ENCODE measurements at places on chromosomes 16 and 17. TPM values are rescaled to one million over a fixed set of nuclear protein-coding genes. Genes with fewer than 3 reads are reported as not detected.
A peak's percentile ranks its signal among the peaks of the same experiment; 100 is the strongest.

The ADORA2B gene
- total RNA-seq: 0.30 TPM

DNA sequence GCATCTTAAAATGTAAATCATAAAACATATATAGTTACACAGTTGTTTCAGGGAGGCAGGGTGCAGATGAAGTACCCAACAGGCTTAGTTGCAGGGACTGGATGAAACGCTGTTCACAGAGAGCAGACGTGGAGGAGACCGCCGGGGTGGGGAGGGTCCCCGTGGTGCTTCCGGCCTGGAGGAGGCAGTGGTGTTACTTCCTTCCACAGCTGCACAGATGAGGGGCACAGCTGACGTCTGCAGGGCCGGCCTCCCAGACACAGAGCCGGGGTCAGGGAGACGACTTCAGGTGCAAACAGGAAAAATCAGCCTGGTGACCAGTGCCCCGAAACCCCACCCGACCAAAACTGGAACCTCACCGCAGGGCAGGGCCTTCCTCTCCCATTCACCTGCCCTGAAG, 17.1 kb downstream of the SPIRE2 start:
- no peak for DNase-seq

GRCh38 chr16:5605404-5605803, 507.8 kb upstream of the EEF2KMT start:
- no peak for DNase-seq

DNA sequence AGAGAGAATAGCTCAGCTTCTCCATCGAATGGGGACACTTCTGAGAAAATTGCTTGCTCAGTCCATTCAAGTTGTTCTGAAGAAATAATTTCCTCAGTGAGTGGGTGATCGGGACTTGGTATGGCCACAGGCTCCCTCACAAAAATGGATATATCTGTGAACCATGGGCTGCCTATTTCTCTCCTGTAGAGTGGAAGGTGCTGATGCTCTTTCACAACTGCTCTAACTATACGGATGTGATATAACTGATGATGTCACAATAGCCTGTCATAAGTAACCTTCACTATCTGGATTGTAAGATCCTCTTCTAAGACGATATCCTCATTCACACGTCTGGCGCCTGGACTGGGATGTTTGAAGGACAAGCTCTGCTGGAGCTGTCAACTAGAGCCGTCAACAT, 4.7 kb upstream of the CCL18 start:
- DNase-seq: no peak

GRCh38 chr17:51118330-51119195, 2.1 kb downstream of the SPAG9 start:
- DNase-seq: no peak

DNA sequence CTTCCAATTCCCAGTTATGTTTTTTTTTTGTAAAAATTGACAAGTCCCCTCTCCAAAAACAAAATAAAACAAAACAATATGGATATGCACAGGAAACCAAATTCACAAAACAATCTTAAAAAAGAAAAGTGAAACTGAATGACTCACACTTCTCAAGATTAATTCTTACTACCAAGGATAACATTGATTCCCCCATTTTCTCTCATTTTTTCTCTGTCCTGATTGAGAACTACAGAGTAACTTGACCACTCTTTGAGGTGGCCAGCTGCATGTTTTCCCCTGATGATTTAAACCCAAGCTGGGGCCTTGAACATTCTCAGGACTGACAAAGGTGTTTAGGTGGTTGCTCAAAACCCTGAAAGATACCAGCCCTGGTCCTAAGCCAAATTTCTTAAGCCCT, 149.0 kb downstream of the AHSP start:
- DNase-seq: no peak

- no peak for DNase-seq
Observed at GRCh38 chr16:74169687-74170376, 126.8 kb upstream of the PSMD7 start.

- no peak for DNase-seq
Observed at GRCh38 chr17:51730303-51731050, 428.0 kb downstream of the CA10 start.

The ABR gene
- total RNA-seq: 45.8 TPM

DNA sequence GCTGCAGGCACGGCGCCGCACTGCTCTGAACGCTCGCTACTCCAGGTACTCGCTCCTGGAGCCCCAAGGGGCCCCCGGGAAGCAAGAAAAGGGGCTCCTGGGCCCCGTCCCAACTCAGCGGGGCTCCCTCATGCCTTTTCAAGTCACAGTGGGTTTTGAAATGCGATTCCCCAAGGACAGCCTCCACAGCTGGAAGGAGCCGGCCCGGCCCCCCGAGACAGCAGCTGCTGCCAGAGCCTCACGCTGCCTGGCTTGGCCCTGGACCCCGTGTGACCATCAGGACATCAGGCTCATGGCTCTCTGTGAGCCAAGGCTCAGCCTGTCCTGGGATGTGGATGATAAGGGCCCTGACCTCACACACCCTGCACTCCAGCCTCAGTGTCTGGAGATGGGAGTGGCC, 80.6 kb downstream of the LMF1 start:
- DNase-seq: no peak

GRCh38 chr16:81471882-81472281, 27.3 kb downstream of the CMIP start:
- DNase-seq: no peak

GRCh38 chr17:40551879-40552768, 13.1 kb downstream of the CCR7 start:
- no peak for DNase-seq

DNA sequence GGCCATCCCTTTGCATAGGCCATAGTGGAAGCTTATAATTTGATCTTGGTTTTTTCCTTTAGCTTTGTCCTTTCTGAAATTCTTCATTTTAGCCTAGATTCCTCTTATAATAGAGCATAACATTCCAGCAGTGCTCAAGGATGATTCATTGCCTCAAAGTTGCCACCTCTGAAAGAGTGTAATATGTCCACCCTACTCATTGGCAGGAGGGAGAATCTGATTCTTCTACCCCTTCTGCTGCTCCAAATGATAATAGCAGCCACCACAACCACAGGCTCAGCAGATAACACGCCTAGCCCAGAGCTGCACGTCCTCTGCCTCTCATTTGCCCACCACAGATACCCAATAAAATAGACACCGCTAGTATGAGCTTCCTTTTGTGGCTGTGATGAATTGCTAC, 337.4 kb upstream of the HSBP1 start:
- no peak for DNase-seq

The ANKS3 gene
- 19.4 TPM for total RNA-seq

DNA sequence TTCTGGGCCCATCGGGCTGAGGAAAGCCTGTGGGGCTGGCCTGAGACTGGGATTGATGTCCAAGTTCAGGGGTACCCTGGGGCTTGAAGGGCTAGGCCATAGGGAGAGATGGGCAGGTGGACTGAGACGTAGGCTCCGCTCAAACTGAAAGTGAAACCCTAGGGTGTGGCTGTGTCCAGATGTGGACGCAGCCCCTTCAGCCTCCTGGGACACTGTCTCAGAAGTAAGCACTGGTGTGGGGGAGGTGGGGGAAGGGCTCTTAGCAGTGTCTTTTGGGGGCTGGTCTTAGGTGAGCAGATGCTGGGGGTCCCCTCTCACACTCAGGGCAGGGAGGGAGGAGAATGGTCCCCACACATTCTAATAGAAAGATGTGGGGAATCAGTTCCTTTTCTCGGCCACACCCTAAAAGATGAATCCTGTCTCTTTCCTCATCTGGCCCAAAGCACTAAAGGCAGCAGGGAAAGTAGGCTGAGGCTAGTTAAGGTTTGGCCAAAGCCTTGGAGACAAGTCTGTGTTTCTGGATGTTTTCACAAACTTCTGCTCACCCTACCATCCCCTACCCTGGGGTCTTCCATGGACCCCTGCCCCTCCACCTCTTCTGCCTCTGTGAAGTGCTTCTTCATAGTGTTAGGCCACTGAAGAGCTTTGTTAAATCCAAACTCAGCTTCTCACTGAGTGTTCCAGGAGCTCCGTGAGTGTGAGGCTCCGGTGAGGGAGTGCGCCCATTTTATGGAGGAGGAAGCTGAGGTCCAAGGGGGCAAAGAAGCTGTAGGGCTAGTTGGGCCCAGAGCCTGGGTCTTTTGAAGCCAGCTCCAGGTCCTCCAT, 5.6 kb downstream of the FMNL1 start:
- DNase-seq: peak; percentile 74

The CACNG4 gene
- not detected for total RNA-seq

The PDIA2 gene
- total RNA-seq: not detected

- DNase-seq: no peak
Observed at GRCh38 chr16:554640-555365, 5.4 kb upstream of the PRR35 start.

DNA sequence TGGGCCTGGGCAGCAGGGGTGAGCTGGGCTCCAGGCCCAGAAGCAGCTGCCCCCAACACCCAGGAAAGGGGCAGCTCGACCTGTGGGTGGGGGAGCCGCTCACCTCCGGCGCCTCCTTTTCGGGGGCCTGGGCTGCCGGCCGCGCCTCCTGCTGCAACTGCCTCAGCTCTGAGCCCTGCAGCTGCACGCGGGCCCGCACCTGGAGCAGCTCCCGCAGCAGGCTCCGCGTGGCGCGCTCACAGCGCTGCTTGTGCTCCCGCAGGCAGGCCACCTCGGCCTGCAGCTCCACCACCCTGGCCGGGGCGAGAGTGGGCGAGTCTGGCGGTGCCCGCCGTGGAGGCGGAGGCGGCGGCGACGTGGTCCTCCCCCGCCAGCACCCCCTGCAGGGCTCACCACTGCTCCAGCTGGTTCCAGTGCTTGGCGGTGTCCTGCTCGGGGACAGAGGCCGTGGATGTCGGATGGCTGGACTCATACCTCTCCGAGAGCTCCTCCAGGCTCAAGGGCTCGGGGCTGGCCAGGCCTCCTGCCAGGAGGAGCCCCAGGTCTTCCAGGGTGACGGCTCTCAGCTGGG, 868 bp downstream of the CCDC154 start:
- DNase-seq: no peak

The MGAT5B gene
- not detected for total RNA-seq

The HP gene
- total RNA-seq: not detected

GRCh38 chr17:32102646-32103186, 39.6 kb upstream of the RHOT1 start:
- DNase-seq: no peak

DNA sequence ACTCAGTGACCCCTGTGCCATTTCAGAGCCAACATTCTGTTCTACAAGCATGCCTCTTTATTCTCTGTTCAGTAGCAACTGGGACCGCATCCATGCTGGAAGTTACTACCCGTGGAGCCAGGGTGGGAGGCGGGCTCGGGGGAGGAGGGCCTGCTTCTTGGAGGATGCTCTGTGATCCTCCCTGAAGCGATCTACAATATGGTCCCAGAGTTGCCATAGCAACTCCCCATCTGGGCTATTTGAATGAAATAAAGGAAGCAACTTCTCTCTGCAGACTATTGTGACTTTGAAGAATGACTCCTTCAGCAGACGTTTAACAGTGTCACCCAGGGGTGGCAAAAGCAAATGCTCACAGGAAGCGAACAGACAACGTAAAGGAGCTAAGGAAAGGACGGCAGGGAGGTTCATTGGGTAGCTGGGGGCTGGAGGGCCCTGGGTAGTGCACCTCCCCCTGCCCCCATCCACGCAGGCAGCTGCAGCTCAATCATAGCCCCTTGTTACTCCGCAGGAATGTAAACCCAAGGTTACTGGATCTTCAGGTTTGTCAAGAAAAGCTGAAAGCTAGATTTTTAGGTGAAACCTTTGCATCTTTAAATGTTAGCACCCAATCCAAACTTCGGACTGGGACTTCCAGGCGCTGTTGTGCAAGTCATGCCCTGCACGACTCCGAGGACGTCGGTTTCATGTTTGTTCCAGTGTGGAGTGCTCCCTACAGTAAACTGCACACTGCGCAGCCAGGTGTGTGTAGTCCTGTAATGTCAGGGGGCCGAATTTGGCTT, 51.1 kb upstream of the MEAK7 start:
- DNase-seq: no peak

DNA sequence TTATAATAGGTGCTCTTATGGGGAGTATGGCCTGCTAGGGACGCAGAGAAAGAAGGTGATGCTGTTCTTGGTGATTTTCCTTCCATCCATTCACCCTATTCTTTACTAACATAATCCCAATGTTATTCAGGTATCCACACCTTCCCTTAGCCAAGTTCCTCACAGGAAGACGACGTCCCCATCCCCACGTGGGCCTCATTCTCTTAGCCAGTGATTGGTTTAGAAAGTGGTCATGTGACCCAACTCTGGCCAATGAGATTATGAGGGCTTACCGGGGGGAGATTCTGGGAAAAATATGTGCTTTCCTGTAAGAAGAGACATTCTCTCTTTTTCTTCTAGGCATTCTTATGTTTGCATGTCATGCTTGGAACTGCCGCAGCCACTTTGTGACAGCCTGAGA, 474.7 kb downstream of the HAPSTR1 start:
- no peak for DNase-seq

GRCh38 chr16:65225488-65225887, 103.6 kb upstream of the CDH11 start:
- no peak for DNase-seq

- DNase-seq: no peak
Observed at GRCh38 chr16:83418565-83418964, 389.2 kb upstream of the HSBP1 start.

The HAP1 gene
- not detected for total RNA-seq

DNA sequence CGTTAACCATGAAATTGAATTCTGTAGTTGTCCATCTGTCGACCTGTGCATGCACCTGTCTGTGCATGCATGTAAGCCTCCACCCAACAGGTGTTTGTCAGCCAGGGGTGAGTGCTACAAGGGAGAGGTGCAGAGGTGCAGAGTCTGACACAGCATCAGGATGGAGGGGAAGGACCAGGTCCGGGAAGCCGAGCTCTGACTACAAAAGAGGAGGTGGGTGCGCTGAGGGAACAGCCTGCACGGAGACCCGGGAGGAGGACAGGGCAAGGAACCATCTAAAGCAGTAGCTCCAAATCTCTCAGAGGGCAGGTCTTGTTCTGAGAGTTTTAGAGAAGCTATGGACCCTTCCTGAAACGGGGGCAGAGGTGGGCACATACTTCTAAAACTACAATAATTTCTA, 54.1 kb downstream of the B9D1 start:
- no peak for DNase-seq

- no peak for DNase-seq
Observed at GRCh38 chr17:17606416-17607000, 15.0 kb upstream of the PEMT start.

DNA sequence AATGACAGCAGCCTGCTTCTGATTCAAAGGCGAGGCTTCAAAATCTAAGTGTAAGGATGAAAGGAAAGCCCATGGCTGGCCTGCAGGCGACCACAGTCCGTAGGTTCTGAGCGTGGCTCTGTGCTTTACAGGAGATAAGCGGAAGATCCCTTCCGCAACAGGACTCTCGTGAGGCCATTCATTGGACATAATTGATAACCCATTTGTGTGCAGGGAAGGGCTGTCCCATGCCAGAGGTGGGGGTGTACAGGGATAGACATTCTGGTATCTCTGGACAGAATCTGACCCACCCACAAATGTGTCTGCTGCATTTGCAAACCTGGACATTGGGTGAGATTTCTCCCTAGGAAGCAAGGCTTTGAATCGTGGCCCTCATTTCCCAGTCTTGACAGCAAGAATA, 4.0 kb downstream of the CYB561 start:
- no peak for DNase-seq

The SLC6A2 gene
- not detected for total RNA-seq

- DNase-seq: no peak
Observed at GRCh38 chr16:24151482-24151939, 104.6 kb upstream of the CACNG3 start.

The DNAI2 gene
- total RNA-seq: 0.31 TPM

- DNase-seq: peak; percentile 42
Observed at GRCh38 chr17:80124351-80124981, 22.5 kb downstream of the EIF4A3 start.

GRCh38 chr16:80330803-80331202, 210.0 kb upstream of the DYNLRB2 start:
- no peak for DNase-seq

- DNase-seq: no peak
Observed at GRCh38 chr16:49564496-49565229, 191.1 kb downstream of the C16orf78 start.

The TTYH2 gene
- 5.6 TPM for total RNA-seq
